ENCODE measurements at places on chromosomes 1 and 21. TPM values are rescaled to one million over a fixed set of nuclear protein-coding genes. Genes with fewer than 3 reads are reported as not detected.

GRCh38 chr1:7171574-7171973 lies 386.3 kb downstream of the CAMTA1 start:
- DNase-seq, result no peak

The KRTAP12-4 gene
- total RNA-seq, result not detected

DNA sequence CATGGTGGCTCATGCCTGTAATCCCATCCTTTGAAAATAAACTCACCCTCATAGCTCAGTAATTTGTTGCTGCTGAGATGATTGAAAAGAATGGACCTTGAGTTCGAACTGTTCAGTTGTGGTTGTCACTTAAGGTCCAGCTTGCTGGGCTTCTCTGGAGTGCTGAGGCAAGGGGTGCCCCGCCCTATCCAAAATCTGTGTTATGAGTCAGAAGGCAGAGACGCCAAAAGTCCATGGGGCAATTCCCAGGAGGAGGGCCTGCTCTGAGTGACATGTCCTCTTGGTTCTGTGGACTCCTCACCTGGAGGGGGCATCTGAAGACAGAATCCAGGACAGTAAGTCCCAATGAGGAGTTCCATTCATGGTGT lies 64.8 kb downstream of the MYOM3 start:
- DNase-seq, result no peak

GRCh38 chr1:164598719-164599118 lies 39.7 kb downstream of the PBX1 start:
- DNase-seq, result no peak

The PADI1 gene
- total RNA-seq, result not detected

DNA sequence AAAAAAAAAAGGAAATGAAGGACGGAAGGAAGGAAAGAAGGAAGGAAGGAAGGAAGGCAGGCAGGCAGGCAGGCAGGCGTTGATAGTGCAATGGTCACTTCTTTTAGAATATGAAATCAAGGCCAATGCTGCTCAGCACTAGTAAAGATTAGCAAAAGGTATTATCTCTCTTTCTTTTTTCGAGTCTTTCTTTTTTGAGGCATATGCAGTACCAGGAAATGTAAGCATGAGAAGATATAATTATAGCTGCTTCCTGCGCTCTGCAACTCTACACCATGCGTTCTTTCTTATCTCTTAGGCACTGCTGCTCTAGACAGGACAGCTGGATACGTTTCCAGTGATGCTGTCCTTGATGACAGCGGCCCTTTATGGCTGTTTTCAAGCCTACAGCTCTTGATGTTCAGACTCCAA lies 1512.5 kb upstream of the B3GALT2 start:
- no peak for DNase-seq

DNA sequence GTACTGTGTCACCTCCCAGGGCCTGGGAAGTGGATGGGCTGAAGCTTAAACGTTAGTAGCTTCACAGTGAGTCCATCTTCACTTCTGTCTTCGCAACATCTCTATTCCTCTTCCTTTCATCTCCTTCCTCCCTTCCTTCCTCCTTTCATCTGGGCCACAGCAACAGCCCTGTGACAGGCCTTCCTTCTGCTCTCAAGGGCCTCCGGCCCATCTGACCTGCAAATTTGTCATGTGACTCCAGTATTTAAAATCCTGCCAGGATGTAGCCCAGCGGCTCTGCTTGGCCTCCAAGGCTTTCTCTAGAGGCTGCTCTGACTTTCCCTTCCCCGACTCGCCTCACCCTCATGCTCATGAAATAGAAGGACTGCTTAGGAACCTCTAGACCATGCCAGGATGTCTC lies 10.9 kb upstream of the BATF3 start:
- no peak for DNase-seq

DNA sequence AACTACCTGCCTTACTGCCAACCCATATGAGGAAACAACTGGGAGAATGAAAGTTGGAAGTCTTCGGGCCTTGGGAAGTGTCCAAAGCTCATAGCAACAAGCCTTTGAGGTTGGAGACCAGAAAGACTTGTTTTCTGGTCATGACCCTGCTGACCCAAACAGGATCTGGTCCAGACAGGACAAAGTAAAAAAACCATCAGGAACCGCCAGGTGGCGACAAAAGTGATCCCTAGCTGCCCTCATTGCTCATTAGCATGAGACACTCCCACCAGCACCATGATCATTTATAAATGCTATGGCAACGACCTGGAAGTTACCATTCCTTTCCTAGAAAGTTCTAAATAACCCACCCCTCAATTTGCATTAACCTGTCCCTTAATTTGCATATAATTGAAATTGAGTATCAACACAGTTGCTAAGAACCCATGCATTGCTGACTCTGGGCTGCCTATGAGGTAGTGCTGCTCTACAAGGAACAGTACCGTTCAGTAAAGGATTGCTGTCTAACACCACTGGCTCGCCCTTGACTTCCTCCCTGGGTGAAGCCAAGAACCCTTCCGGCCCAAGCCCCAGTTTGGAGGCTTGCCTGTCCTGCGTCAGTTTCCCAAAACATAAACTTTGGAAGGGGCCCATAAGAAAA lies 89.0 kb downstream of the URB2 start:
- peak; percentile 55 for DNase-seq

DNA sequence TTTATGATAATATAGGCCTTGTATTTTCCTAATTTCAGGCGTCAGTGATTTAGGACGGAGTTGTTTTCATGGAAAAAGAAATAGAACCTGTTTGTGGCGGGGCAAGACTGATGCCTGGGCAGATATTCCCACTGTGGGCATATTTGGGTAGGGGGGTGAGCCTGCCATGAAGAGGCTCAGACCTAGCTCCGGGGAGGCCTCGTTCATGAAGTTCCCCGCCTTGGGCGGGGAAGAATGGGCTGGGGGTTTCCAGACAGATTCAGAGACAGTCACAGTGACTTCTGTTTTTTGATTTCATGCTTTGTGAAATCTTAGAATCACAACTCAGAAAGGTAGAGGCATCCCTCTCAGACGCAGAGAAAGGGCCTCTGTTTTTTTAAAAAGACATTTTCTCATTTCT lies 36.1 kb downstream of the RUNX3 start:
- DNase-seq, result no peak

DNA sequence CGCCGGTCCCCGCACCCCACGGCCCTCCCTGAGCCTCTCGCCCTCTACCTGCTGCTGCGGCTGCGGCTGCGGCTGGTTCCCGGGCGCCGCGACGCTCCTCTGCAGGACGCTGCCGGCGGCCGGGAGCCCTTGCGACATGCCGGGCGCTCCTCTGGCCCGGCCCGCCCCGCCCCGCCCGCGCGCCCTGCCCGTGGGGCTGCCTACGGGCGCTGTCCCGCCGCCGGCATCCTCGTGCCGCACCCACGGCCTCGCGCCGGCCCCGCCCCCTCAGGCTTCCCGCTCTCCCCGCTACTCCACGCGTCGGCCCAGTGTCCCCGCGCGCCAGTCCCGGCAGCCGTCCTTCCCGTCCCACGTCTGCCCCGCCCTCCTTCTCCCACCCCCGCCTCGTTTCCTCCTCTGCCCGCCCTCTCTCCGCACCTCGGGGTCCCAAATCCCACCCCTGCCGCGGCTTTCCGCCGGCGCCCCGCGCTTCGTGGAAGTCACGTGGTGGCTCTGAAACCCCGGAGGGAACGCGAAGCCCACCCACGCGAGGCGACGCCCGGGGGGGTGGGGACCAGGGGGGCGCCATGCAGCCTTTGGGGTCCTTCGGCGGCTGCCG lies at the start of gene BATF3:
BATF3 (minus strand) TSS at position 216 of the 598 bp plus-strand sequence; CDS start at position 138, 78 bp downstream.
- DNase-seq, result peak; percentile 84

DNA sequence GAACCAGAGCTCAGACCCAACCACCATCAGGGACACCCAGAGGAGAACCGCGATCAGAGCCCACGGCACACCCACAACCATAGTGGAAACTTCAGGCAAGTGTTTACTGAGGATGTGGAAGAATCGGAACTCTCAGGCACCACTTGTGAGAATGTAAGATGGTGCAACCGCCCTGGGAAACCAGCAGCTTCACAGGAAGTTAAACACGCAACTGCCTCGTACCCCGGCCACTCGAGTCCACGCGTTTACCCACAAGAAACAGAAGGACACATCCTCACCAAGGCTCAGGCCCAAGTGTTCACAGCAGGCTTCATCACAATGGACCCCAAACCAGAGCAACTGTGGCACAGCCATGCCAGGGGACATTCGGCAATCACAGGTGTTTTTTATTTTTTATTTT lies 51.4 kb upstream of the COL6A2 start:
- DNase-seq, result no peak

- DNase-seq, result no peak
These were observed 444.6 kb downstream of the NUF2 start for GRCh38 chr1:163766257-163766918.

The SH3BGR gene
- 4.0 TPM for total RNA-seq

- no peak for DNase-seq
These were observed 343.5 kb downstream of the PBX1 start for GRCh38 chr1:164902491-164902890.

GRCh38 chr1:91872559-91873081 lies 13.3 kb downstream of the TGFBR3 start:
- peak; percentile 47 for DNase-seq

The SPRR2F gene
- not detected for total RNA-seq

The RSPH1 gene
- total RNA-seq, result 0.19 TPM

DNA sequence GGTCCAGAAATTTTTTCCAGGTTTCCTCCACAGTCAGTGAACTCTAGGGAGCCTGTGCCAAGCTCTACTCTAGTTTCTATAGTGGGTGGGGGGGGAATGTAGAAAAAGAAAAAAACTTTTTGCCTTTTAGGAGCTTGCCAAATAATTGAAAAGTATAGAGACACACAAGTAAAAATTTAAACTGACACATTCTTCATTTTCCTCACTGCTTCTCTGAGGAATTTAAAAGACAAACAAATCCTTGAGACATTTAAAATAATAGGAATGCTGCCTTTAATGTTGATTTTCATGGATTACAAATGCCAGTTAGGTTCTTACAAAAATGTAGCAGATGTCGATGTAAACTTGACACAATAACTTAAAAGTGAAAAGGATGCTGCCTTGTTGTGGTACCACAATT lies 241.9 kb downstream of the DNM3 start:
- no peak for DNase-seq

The OR2L8 gene
- total RNA-seq, result not detected

GRCh38 chr1:235902677-235903542 lies 36.2 kb upstream of the LYST start:
- DNase-seq, result no peak

DNA sequence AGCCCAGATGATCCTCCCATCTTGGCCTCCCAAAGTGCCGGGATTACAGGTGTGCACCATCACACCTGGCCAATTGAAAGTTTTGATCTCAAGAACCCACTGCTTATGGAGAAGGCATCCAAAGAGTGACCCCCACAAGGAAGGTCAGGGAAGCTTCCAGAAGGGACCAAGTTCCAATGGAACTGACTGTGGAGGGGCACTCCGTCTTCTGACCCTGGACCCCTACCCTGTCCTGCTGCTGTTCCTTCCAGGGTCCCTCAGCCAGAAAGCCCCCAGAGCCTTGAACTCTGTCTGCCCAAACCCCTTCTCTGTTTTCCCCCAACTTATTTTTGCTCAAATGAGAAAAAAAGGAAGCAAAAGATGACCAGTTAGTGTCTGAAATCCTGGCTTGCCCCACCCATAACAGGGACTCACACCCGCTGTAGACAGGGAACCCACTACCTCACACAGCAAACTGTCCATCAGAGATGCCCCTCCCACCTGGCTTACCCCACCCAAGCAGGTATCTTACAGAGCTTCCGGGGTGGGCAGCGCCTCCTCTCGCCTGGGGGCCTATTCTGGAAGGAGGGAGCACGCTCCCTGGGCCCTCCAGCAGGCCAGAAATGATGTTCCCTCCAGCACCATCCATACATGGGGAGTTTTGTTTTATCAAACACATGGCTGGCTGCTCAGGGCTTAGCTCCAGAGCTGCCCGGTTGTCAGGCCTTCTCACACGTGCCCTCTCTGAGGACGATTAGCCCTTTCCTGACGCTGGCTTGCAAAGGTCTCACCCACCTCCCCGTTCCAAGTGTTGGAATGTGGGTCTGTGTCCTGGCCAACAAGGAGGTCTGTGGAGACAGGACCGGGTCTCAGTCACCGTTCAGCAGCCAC lies 3.1 kb upstream of the WNT3A start:
- DNase-seq, result no peak

The SPRR1A gene
- not detected for total RNA-seq
